ENCODE measurements at places on chromosomes 7 and 10.

- peak; percentile 89 for DNase-seq
These were observed 102.2 kb upstream of the ZNF438 start for GRCh38 chr10:31133792-31134310.

GRCh38 chr10:104218751-104219150, 13.4 kb downstream of the CFAP43 start:
- DNase-seq: no peak

- no peak for DNase-seq
These were observed 194.0 kb upstream of the PRPS1L1 start for GRCh38 chr7:18221377-18222293.

DNA sequence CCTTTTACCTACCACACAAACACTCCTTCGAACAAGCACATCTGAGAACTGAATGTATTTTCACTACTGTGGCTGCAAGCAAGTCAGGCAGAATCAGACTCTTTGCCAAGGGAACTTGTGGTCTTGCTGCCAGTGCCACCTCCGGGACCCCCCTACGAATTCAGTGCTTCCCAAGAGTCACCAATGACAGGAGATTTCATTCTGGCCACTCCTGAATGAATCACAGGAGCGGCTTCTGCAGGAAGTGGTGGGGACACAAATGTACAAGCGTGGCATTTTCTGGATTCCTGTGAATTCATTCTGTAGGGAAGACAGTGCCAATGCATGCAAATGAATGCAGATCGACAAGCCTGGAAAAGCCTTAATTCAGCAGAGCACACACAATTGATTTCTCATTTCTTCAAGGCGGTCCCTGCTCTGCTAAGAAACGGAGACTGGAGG, 161.2 kb downstream of the CAMK1D start:
- no peak for DNase-seq

GRCh38 chr7:137760111-137760510, 86.7 kb downstream of the DGKI start:
- DNase-seq: no peak

DNA sequence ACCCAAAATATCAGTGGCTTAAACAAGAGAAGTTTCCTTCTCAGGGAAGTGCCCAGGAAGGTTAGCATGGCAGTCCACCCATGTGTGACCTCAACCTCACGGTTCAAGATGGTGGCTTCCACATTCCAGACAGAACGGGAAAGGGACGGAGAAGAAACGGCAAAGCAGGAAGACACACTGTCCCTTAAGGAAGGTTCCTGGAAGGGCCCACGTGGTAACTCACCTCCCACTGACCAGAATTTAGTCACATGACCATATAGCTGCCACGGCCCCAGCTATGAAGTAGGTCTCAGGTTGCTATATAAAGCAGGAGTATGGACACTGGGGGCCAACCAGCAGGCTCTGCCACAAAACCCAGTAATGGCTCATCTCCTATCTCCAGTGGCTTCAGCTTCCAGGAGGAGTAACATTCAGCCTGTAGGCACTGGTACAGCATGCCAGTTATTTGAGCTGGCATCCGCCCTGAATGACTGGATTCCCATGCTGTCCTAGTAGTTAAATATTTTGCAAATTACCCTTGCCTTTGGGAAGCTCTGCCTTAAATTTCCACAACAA, 278.5 kb upstream of the KLF14 start:
- DNase-seq: no peak

- no peak for DNase-seq
These were observed 132.4 kb downstream of the KIAA1217 start for GRCh38 chr10:24341371-24341770.

GRCh38 chr7:131692131-131692960, 135.9 kb upstream of the PODXL start:
- peak; percentile 67 for DNase-seq

DNA sequence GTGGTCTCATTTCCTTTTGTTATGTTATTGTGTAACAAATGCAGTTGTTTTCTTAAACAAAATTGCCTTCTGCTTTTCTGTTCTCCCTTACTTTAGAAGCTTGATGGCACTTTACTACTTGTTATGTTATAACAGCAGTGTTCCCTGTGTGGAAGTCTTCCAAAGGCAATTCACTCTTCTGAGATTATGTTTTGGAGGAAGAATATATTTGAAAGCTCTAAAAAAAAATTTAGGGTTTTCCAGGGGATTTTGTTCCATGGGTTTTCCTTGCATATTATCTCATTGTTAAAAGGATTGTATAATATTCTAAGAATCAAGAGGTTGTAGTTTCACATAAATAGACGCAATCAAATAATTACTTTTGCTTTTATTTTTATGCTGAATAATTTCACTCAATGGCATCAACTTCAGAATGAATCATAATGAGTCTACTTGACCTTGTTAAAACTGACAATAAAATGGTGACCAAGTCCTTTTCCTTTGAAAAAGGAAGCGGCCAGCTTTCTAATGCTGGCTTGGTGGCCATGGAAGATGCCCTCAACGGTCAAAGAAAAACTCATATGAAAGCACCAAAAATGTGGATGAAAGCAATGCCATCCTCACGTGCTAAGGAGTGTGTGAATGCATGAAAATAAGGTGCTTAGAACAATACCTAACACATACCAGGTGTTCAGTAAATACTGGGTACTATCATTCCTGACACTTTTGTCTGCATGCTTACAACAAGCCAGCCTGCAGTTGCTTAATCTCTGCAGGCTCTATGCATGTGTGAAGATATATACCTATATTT, 92.4 kb upstream of the KLF6 start:
- DNase-seq: no peak

- peak; percentile 34 for DNase-seq
These were observed 33.3 kb downstream of the DNAJB12 start for GRCh38 chr10:72321248-72322029.

- no peak for DNase-seq
These were observed 315.9 kb upstream of the SEMA3A start for GRCh38 chr7:84510505-84510904.

DNA sequence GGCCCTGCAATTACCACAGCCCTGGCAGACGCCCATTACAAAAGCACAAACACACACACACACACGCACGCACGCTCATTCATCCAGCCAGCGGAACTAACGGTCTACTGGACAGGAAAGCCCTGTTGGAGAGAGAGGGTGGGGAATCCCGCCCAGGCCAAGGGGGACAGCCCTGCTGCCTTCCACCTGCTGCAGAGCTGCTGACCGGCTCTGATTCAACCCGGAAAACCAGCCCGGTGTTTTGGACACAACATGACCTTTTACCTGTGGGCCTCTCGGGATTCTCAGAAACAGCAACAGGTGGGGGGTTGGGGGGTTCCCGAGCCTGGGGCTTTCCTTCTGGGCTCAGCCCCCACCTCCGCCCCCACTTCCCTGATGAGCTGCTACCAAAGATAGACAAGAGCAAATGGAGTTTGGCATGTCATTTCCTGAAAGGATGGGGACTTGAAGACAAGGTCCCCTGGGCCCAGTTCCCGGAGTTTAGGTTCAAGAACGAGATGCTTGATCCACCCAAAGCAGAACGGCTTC, 18.5 kb upstream of the SERPINE1 start:
- DNase-seq: peak; percentile 67

DNA sequence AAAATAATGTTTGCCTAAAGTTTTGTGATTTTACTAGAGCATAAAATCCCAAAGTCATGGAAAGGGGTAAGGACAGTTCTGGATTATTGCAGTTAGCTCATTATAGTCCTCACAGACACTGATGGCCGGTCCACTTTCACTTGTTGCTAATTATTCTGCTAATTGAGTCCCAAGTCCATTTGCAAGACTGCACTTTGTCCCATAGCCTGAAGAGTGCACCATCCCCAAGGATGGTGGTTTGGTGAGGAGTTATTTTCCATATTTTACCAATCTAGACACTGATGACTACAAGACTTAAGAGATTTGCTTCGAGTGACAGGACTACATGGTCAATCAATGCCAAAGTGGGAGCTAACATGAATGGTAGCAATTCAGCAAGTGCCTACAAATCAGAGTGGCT, 181.8 kb upstream of the CACNA2D1 start:
- no peak for DNase-seq

DNA sequence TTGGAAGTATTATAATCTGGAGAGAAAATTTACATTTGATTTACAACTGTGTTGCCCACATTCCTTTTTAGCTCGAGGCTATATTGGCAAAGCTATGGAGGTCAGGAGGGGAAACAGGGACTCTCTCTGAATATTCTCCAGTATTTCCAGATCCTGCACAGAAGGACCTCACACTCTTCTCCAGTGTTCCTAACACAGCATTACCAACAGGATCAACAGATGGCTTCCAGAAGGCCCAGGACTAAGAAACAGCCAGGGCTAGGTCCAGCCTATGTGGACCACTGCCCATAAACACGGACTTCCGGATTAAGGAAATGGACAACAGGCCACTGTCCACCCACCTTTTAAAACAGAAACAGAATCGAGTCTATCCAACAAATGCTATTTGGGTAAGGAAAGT, 65.3 kb downstream of the CHCHD3 start:
- no peak for DNase-seq

- no peak for DNase-seq
These were observed 12.4 kb downstream of the NDST2 start for GRCh38 chr10:73798927-73799560.

DNA sequence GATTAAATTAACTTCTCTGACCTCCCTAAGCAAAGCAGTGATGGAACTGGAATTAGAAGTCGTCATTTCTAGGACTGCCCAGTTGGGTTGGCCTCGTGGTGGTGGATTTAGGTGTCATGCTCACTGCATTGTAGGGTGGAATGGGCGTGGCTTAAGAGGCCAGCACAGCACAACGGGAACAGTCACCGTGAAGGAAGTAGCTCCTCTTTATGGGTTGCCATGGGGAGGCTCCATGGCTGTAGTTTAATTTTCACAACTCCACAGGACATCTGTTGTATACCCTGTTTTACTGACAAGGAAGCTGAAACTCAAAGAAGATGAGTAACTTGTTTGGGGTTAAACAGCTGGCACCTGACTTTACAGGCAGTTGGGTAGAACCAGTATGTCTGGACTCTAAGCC, 208.3 kb downstream of the CELF2 start:
- peak; percentile 46 for DNase-seq

DNA sequence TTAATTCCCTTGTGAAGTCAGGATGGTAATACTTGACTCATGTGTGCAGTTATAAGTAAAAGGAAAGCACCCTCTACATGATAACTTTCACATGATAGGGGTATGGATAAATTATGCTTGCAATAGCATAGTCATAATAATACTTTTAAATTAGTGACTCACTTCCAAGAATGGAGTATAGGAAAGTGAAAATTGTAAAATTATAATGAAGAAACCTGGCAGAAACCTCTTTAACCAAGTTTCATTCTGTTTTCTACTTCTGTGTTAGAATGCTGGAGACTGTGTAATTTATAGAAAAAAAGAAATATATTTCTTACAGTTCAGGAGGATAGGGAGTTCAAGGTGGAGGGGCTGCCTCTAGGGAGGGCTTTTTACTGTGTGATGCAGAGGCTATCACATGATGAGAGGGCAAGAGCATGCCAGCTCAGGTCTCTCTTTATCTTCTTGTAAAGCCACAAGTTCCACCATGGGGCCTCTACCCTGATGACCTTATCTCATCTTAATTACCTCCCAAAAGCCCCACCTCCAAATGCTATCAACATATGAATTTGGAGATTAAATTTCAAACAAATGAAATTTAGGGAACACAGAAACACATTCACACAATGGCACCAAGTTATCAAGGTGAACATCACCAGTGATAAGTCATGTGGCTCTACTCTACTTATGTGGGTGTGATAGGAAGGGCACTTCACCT, 43.2 kb downstream of the HDAC9 start:
- DNase-seq: no peak

DNA sequence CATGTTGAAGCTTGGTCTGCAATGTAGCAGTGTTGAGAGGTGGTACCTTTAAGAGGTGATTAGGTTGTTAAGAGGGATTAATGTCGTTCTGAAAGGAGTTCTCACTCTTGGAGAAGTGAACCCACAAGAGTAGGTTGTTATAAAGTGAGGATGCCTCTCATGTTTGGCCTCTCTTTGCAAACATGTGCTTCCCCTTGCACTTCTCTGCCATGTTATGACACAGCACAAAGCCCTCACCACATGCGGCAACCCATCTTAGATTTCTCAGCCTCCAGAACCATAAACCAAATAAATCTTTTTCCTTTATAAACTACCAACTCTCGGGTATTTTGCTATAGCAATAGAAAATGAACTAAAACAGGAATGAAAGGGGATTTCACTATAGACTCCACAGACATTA, 66.3 kb downstream of the KMT2C start:
- DNase-seq: no peak

DNA sequence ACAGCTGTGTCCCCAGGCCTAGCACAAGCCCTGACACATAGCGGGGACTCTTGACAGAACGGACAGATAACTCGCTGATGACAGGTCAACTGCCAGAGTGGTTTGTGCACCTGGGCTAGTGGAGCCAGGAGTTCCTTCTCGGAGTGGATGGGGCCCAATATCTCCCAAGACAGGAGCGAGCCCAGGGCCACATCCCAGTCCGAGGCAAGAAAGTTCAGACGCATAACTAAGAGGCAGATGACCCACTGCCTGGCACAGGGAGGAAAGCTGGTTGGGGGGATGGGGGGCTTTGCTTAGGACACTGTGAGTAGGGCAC, 69.6 kb upstream of the ZNF479 start:
- no peak for DNase-seq

DNA sequence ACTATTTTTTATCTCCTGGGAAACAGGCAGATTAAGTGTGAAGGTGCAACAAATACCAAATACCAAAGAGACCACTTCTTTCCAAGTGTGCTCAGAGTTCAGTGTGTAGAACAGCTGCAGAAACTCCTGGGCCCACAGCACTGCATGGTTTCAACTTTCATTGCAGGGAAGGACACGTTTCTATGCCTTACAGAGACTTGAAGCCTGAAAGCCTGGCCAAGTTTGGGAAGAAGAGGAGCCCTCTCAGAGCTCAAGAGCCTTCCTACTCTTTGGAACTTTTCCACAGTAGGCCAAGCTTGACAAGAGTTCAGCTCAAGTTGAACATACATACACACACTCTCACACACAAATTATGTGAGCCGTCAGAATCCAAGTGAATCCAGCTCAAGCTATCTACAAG, 2.5 kb downstream of the HOXA4 start:
- no peak for DNase-seq

Data from left ventricle myocardium superior (tissue), 1 donor.